Activated naive CD4-positive, alpha-beta T cell treated with anti-CD3 and anti-CD28 coated beads, Interleukin-2, amount 50 U/mL, for 16 hours (primary cell): ENCODE measurements at places on chromosomes 12 and 14.

GRCh38 chr14:76328457-76329137 lies 47.3 kb upstream of the ESRRB start:
- DNase-seq: no peak

- DNase-seq: no peak
Observed at GRCh38 chr14:45284802-45285201, 31.8 kb upstream of the MIS18BP1 start.

- no peak for DNase-seq
Observed at GRCh38 chr12:53244337-53244736, 12.3 kb upstream of the RARG start.

DNA sequence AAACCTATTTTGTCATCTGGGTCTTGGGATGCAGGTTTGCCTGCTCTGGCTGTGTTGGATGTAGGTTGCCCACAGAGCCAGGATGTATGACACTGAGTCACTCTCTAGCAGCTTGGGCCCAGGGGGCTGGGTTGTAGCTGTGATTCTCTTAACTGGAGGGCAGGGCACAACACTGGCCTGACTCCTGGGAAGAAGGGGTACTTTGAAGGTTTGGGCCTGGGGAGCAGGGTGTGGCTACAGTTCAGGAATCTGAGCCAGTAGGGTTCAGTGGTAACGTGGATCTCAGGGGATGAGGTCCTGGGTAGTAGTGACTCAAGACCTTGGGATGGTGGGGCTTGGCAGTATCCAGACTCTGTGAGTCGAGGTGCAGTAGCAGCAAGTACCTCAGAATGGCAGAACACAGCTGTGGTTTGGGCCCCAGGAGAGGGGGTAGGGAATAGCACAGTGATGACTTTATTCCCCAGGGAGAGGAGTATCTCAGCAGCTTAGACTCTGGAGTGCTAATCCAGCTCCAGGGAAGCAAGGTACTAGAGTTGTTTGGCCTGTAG lies 25.7 kb downstream of the TBC1D15 start:
- DNase-seq: no peak

DNA sequence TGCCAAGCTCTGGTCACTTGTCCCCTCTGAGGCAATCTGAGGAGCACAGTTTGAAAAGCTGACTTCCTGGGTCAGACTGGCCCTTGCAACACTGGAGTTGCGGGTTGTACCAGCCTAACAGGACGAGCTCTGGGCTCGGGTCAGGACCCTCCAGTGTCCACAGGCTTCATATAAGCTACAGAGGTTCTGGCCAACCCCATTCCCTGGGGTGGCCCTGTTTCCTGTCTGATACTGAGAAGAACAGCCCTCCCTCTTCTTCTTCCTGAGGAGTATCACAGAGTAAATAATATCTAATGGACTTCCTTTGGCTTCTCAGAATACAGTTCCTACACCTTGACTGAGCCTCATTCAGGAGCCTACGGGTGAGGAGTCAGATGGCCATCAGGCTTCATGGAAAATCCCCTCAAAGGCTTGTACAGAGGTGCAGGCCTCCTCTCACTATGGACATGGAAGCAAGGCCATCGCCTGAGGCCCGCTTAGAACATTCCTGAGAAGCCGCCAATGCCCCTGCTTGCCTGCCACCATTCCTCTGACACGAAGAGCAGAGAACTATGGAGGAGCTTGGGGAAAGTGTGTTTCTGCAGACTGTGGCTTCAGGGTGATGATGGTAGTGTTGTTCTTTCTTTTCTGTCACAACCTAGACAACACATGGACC lies 28.5 kb upstream of the ANO2 start:
- no peak for DNase-seq

DNA sequence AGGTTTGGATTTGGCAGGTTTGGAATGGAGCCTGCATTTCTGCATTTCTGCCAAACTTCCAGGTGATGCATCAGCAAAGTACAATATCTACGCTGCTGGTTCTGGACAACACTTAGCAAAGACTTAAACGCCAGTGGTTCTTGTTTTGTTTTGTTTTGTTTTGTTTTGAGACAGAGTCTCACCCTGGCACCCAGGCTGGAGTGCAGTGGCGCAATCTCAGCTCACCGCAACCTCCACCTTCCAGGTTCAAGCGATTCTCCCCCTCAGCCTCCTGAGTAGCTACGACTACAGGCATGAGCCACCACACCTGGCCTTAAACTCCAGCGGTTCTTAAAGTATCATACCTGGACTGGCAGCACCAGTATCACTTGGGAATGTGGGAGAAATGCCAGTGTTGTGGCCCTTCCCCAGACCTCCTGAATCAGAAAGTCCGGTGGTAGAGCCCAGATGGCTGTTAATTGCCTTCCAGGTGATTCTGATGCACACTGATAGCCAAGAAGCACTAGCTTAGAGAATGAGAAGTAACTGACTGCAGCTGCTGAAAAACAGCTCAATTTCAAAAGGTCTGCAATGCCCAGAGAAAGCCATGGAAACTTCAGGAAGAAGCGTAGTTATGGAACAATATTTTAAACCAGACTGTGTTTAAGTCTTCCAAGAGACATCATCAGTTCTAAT lies 114.8 kb upstream of the FOXN3 start:
- DNase-seq: no peak

GRCh38 chr14:99909513-99910064 lies 116.4 kb downstream of the EML1 start:
- no peak for DNase-seq

- DNase-seq: no peak
Observed at GRCh38 chr14:99724196-99724891, 40.2 kb downstream of the CYP46A1 start.

- no peak for DNase-seq
Observed at GRCh38 chr12:68310370-68310769, 21.8 kb downstream of the MDM1 start.

GRCh38 chr14:105212541-105213300 lies 31.6 kb upstream of the NUDT14 start:
- DNase-seq: no peak

GRCh38 chr12:91777268-91777992 lies 368.2 kb downstream of the BTG1 start:
- no peak for DNase-seq

- DNase-seq: peak; percentile 16
Observed at GRCh38 chr14:88554457-88555286, at the start of gene PTPN21. TSS of gene PTPN21 (minus strand) at chr14:88555007. CDS start at chr14:88550417, 4,590 bp downstream.

- DNase-seq: no peak
Observed at GRCh38 chr12:2198005-2198501, 145.3 kb downstream of the CACNA1C start.

DNA sequence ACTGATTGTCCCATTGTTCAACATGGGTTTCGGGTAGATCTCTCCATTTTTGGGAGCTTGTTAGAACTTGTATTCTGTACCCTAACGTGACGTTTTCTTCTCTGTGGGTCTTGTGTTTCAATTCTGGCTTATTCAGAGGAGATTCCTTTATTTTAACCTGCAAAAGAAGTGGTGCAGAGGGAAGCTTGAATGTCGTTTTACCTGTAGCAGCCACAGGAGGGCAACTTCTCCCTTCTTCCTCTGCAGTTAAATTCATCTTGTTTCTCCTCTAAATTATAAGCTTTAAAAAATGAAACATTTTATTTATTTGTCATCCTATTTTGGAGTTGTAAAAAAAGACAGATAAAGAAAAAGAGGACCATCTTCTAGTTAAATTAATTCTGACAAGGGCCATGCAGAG lies 13.7 kb upstream of the CLEC4D start:
- no peak for DNase-seq

DNA sequence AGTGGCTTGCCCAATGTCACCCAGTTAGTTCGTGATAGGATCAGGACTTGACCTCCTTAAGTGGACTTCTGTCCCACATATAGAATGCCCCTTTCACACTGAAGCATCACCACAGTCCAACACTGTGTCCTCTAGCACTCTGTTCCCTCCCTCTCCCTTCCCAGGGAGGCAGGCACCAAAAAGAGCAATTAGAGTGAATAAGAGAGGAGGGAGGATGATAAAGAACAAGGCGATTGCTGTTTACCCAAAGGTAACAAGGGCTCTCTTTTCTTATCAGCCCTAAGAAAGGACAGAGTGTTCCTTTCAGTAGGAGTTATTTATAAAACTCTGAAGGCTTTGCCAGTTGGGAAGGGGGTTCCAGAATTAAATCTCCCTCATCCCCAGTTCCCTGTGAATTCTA lies 192.7 kb upstream of the ATP2B1 start:
- no peak for DNase-seq

DNA sequence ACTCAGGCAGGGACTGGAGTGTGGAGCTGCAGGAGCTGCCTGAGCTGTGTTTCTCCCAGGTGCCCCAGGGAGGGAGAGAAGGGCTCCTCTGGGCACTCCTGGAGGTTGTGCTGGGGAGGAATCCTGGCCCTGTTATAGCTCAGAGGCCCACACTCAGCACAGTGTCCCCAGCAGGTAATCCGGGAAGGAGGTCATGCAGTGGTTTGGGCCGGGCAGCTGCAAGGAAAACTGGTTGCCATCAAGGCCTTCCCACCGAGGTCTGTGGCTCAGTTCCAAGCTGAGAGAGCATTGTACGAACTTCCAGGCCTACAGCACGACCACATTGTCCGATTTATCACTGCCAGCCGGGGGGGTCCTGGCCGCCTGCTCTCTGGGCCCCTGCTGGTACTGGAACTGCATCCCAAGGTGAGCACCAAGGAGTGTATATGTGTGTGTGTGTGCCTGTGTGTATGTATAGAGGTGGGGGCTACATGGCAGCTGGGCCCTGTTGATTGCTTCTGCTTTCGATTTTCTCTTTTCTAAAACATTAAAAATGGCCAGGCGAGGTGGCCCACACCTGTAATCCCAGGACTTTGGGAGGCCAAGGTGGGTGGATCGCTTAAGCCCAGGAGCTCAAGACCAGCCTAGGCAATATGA lies 2.0 kb downstream of the AMHR2 start:
- DNase-seq: no peak

GRCh38 chr12:4331842-4332241 lies 10.8 kb downstream of the TIGAR start:
- no peak for DNase-seq
